Prostate gland (tissue), 2 donors: ENCODE measurements at places on chromosomes 11 and 22. TPM values are rescaled to one million over a fixed set of nuclear protein-coding genes. Genes with fewer than 3 reads are reported as not detected.

The ALDH3B2 gene
- 4.4 TPM for total RNA-seq

The FAR1 gene
- total RNA-seq = 24.5 TPM

DNA sequence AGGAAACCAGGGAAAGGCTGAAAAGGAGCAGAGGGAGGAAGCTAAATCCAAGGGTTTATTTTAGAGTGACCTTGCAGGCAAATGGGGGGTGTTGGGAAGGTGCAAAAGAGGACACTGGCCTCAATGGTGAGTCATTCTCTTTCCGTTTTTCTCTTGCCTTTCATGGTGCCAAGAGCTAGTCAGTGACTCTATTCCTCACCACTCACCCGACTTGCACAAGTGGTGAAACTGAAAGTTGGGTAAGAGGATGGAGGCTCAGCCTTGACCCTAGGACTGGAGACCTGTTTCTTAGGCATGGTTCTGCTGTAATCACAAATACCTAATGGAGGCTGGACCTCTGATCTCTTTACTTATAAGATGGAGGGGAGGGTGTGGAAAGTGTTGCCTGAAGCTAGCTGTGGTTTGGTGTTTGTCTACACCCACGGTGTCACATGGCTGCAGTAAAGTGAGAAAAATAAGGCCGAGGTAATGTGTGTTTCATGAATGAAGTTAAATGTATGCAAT lies 67.3 kb upstream of the CREB3L1 start:
- DNase-seq = no peak
- no peaks in the 10 kb centered on the region for H3K4me1 ChIP-seq
- H3K4me3 ChIP-seq = no peak overlapping the region
- H3K36me3 ChIP-seq = no peaks in the 10 kb centered on the region
- H3K27ac ChIP-seq = no peak overlapping the region

DNA sequence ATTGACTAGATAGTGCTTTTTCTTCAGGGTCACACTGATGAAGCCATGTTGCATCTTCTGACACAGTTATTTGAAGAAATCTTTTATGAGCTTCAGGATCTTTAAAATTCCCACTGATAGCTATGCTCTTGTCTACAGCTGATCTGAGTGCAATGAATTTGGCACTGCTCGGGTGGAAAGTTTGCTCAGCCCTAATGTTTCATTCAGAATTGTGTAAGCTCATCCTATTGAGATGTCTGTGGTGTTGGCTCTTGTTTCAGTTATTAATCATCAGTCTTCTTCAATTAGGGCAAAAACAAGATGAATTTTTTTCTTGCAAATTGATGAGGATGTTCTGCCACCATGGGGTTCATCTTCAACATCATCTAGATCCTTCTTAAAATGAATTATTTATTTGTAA lies 1387.0 kb upstream of the RAG2 start:
- H3K4me1 ChIP-seq = no peaks in the 10 kb centered on the region
- no peaks in the 10 kb centered on the region for H3K27me3 ChIP-seq
- no peak for DNase-seq
- H3K27ac ChIP-seq = no peak overlapping the region

GRCh38 chr11:40186437-40187263 lies 1272.8 kb downstream of the LRRC4C start:
- DNase-seq = no peak
- H3K4me1 ChIP-seq = no peaks in the 10 kb centered on the region
- H3K27me3 ChIP-seq = no peaks in the 10 kb centered on the region

The KCNJ11 gene
- total RNA-seq = 10.3 TPM

- no peak overlapping the region for H3K4me3 ChIP-seq
- H3K27me3 ChIP-seq = no peaks in the 10 kb centered on the region
- no peaks in the 10 kb centered on the region for H3K36me3 ChIP-seq
- DNase-seq = no peak
- no peaks in the 10 kb centered on the region for H3K4me1 ChIP-seq
- no peak overlapping the region for H3K27ac ChIP-seq
Observed at GRCh38 chr11:2926611-2927051, 2.6 kb downstream of the PHLDA2 start.

- no peak overlapping the region for H3K27ac ChIP-seq
- no peaks in the 10 kb centered on the region for H3K27me3 ChIP-seq
- H3K4me3 ChIP-seq = no peak overlapping the region
Observed at GRCh38 chr22:35726398-35726797, 8.7 kb downstream of the APOL5 start.

GRCh38 chr11:114892381-114893197 lies 214.3 kb downstream of the NXPE2 start:
- H3K4me1 ChIP-seq = no peaks in the 10 kb centered on the region
- DNase-seq = no peak
- no peaks in the 10 kb centered on the region for H3K27me3 ChIP-seq
- H3K27ac ChIP-seq = no peak overlapping the region
- no peaks in the 10 kb centered on the region for H3K36me3 ChIP-seq

GRCh38 chr22:18067121-18067520 lies 10.7 kb upstream of the PEX26 start:
- no peak for DNase-seq
- H3K4me3 ChIP-seq = no peak overlapping the region
- H3K27me3 ChIP-seq = no peaks in the 10 kb centered on the region
- H3K4me1 ChIP-seq = peaks cover 11% of the 10 kb centered on the region
- no peaks in the 10 kb centered on the region for H3K36me3 ChIP-seq

- no peaks in the 10 kb centered on the region for H3K4me1 ChIP-seq
- no peak overlapping the region for H3K4me3 ChIP-seq
- H3K27ac ChIP-seq = no peak overlapping the region
- H3K27me3 ChIP-seq = no peaks in the 10 kb centered on the region
- no peaks in the 10 kb centered on the region for H3K36me3 ChIP-seq
Observed at GRCh38 chr22:25084405-25085107, 115.1 kb upstream of the CRYBB3 start.

The SLC22A9 gene
- total RNA-seq = not detected

GRCh38 chr11:114158886-114159285 lies 99.4 kb downstream of the ZBTB16 start:
- no peak for DNase-seq
- peak overlapping the region; percentile 99 for H3K27ac ChIP-seq
- H3K4me3 ChIP-seq = no peak overlapping the region
- peaks cover 48% of the 10 kb centered on the region for H3K4me1 ChIP-seq

DNA sequence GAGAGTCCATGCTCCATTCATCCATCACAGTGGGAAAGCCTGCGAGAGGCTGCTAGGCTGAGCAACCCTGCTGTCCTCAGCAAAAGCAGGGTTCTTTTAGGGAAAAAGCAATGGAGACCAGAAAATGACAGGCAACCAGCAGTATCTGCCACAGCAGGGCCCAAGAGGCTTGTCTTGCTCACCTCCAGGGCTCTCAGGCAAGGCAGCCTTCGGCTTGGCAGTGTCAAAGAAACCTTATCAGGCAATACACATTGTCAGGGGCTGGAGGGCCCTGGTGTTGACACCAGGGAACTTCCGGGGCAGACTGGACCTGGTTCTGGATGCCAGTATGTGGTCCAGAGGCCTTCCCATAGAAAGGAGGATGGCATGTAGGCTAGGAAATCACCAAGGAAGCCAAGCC lies 10.2 kb upstream of the TLCD5 start:
- H3K4me3 ChIP-seq = no peak overlapping the region
- H3K27ac ChIP-seq = no peak overlapping the region
- no peaks in the 10 kb centered on the region for H3K36me3 ChIP-seq
- peaks cover 2% of the 10 kb centered on the region for H3K4me1 ChIP-seq
- H3K27me3 ChIP-seq = no peaks in the 10 kb centered on the region
- no peak for DNase-seq

The SSTR3 gene
- total RNA-seq = 46.4 TPM

DNA sequence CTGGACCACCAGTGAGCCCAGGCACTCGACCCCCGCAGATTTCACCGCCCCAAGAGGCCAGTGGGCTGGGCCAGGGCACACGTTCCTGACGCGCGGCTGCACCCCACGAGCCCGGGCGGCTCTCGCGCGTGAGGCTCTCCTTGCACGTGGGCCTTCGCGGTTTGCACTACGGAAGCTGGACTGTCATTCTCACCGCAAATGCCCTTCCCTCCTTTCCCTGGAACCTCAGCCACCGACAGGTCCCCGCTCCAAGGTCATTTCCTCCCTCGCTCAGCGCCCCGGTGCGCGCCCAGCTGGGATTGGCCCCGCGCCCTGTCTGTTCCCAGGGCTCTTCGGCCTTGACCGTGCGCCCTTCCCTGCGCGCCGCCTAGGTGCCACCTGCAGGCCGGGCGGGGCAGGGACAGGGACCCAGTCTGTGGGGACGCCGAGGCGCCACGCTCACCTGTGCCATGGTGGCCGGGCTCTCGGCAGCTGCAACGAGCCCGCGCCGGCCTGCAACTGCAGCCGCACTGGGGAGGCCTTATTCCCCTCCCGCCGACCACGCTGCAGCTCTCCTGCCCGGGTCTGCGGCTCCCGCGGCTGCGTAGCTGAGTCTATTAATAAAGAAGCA lies 2.1 kb upstream of the CPT1A start:
- no peaks in the 10 kb centered on the region for H3K27me3 ChIP-seq
- H3K4me1 ChIP-seq = no peaks in the 10 kb centered on the region
- no peak overlapping the region for H3K27ac ChIP-seq
- peak overlapping the region; percentile 6 for H3K4me3 ChIP-seq

The RAC2 gene
- total RNA-seq = 9.7 TPM

GRCh38 chr11:111777094-111778046 lies 11.2 kb upstream of the PPP2R1B start:
- H3K4me1 ChIP-seq = no peaks in the 10 kb centered on the region
- H3K27ac ChIP-seq = no peak overlapping the region
- H3K4me3 ChIP-seq = no peak overlapping the region
- DNase-seq = peak; percentile 45
- no peaks in the 10 kb centered on the region for H3K36me3 ChIP-seq

DNA sequence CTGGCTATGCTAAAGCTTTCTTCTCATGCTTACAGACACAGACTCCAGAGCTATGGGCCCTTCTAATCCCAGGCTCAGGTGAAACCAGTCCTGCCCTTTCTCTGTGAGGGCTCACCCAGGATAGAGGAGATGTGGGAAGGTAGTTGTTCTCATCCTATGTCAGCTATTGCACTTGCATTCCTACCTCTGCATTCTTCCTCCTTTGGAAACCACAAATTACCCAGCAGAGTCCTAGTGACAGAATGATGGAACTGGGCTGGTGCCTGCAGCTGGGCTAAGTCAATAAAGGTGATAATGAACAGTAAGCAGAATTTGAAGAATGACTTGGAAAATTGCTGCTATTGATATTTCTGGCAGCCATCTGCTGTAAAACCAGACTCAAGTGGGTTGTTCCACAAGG lies 560.0 kb downstream of the TMEM135 start:
- DNase-seq = no peak
- H3K27ac ChIP-seq = no peak overlapping the region
- H3K36me3 ChIP-seq = no peaks in the 10 kb centered on the region
- H3K27me3 ChIP-seq = no peaks in the 10 kb centered on the region

GRCh38 chr11:1557904-1558774 lies 13.9 kb downstream of the DUSP8 start:
- DNase-seq = peak; percentile 35
- H3K4me1 ChIP-seq = peaks cover 9% of the 10 kb centered on the region
- H3K27me3 ChIP-seq = no peaks in the 10 kb centered on the region
- H3K27ac ChIP-seq = peak overlapping the region; percentile 56
- no peak overlapping the region for H3K4me3 ChIP-seq

DNA sequence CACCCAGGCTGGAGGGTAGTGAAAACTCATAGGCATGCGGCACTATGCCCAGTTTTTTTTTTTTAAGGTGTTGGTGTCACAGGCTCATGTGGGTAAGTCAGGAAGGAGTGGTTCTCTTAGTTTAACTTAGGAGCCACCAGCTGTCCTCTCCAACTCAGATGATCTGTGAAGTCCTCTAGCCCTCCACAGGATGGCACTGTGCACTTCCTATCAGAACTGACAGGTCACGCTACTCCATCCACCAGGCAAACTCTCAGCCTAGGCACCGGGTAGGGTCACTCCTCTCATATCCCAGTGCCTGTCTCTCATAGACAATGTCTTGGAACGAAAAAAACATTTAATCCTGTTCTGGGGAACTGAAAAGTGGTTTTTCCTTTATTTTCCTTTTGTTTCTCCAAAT lies 16.5 kb downstream of the NAP1L4 start:
- no peak overlapping the region for H3K27ac ChIP-seq
- no peaks in the 10 kb centered on the region for H3K36me3 ChIP-seq
- no peaks in the 10 kb centered on the region for H3K4me1 ChIP-seq
- DNase-seq = peak; percentile 22
- no peaks in the 10 kb centered on the region for H3K27me3 ChIP-seq
- no peak overlapping the region for H3K4me3 ChIP-seq

The LINC01488 gene
- not detected for total RNA-seq

GRCh38 chr11:20120134-20120925 lies 39.9 kb downstream of the DBX1 start:
- no peak overlapping the region for H3K4me3 ChIP-seq
- no peak for DNase-seq
- no peak overlapping the region for H3K27ac ChIP-seq

DNA sequence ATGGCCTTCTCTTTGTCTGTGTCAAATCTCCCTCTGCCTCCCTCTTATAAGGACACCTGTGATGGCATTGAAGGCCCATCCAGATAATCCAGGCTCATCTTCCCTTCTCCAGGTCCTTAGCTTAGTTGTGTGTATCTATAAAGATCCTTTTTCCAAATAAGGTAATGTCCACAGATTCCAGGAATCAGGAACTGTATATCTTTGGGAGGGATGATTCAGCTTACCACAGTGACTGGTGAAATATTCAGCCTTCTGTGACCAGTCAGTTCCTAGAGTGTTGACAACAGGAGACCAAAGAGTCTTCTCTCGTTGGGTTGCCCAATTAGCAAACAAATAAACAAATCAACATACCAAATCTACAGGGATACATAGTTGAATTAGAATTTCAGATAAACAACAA lies 175.8 kb downstream of the MPPED1 start:
- no peak overlapping the region for H3K4me3 ChIP-seq
- no peaks in the 10 kb centered on the region for H3K4me1 ChIP-seq
- H3K27me3 ChIP-seq = no peaks in the 10 kb centered on the region
- no peak overlapping the region for H3K27ac ChIP-seq
- DNase-seq = no peak

GRCh38 chr11:116963813-116964212 lies 126.4 kb upstream of the APOA1 start:
- H3K4me1 ChIP-seq = no peaks in the 10 kb centered on the region
- H3K4me3 ChIP-seq = no peak overlapping the region
- no peaks in the 10 kb centered on the region for H3K27me3 ChIP-seq
- H3K36me3 ChIP-seq = no peaks in the 10 kb centered on the region
- no peak overlapping the region for H3K27ac ChIP-seq

The CD3G gene
- total RNA-seq = 1.7 TPM

DNA sequence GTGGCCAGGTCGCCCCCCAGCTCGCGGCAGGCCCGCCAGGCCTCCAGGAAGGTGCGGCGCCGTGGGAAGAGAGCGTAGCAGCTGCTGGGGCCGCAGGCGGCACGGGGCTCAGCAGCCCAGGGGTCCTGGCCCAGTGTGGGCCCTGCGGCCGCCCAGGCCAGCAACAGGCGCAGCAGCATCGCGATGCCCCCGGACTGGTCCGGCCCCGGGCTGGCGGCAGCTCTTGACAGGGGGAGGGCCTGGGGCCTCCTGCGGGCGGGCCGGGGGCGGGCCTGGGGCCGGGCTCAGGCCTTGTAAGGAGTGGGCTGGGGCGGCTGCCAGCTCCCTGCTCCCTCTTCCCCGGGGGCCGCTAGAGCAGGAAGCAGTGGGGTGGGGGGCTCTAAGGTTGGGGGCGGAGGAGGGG lies at the start of gene CD248:
Gene CD248 (minus strand): TSS at position 196 of the 403 bp plus-strand sequence. CDS start 17 bp downstream, at position 179.
- H3K36me3 ChIP-seq = no peaks in the 10 kb centered on the region
- peak within 1 kb of the TSS; percentile 33 for H3K4me3 ChIP-seq
- H3K4me1 ChIP-seq = no peaks in the 10 kb centered on the region
- DNase-seq = no peak
- no peaks in the 10 kb centered on the region for H3K27me3 ChIP-seq
- H3K27ac ChIP-seq = peak within 1 kb of the TSS; percentile 78

The RIC3 gene
- 25.0 TPM for total RNA-seq

GRCh38 chr11:79026803-79027445 lies 413.9 kb downstream of the TENM4 start:
- H3K4me3 ChIP-seq = no peak overlapping the region
- DNase-seq = no peak
- H3K4me1 ChIP-seq = no peaks in the 10 kb centered on the region
- H3K27ac ChIP-seq = no peak overlapping the region
